Activated CD8-positive, alpha-beta memory T cell treated with anti-CD3 and anti-CD28 coated beads, Interleukin-2, amount 50 U/mL, for 4 hours (primary cell): ENCODE measurements at places on chromosomes 4 and X.

GRCh38 chrX:24241822-24242648, 71.8 kb downstream of the SUPT20HL2 start:
- no peak for DNase-seq

- DNase-seq: no peak
Observed at GRCh38 chr4:47505147-47505546, 20.1 kb downstream of the ATP10D start.

DNA sequence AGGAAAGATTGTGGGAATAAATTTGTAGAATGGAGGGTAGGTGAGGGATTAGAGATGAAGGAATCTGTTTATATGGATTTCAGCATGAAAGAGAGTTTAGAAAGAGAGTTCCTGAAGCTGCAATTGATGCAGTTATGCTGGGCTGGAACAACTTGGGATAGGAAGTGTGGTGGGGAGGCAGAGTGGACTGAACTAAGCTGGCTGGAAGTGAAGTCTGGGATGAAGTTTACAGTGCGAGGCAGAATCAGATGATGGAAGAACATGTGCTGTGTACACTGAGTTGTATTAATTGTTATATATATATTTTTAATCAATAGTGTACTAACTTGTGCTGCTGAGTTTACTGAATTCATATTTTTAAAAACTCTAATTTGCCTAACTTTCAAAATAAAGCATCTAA, 461.9 kb downstream of the SPRY1 start:
- no peak for DNase-seq

- DNase-seq: no peak
Observed at GRCh38 chr4:23483320-23483960, 406.4 kb downstream of the PPARGC1A start.

- DNase-seq: no peak
Observed at GRCh38 chr4:127575888-127576287, 56.9 kb upstream of the INTU start.

GRCh38 chr4:78222575-78223186, 165.6 kb downstream of the FRAS1 start:
- no peak for DNase-seq

- no peak for DNase-seq
Observed at GRCh38 chr4:177681902-177682301, 239.7 kb upstream of the AGA start.
